ENCODE measurements at places on chromosomes 4 and X.

DNA sequence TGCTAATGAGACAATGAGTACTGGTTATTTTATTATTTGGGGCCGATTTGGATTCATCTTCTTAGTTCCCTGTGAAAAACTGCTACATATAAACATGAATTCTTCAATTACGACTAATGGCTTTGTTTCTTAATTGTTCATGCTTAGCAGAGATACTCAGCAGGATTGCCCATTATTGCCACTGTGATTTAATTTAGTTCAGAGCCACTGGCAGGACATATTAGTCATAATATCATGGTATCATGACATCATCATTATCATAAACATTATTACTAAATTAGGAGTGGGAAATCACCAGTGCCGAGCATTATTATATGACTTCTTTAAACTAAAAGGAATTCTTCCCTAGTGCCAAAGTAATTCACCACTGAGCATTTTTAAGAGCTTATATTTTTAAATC lies 201.4 kb downstream of the SPOCK3 start:
- ATAC-seq: no peak

DNA sequence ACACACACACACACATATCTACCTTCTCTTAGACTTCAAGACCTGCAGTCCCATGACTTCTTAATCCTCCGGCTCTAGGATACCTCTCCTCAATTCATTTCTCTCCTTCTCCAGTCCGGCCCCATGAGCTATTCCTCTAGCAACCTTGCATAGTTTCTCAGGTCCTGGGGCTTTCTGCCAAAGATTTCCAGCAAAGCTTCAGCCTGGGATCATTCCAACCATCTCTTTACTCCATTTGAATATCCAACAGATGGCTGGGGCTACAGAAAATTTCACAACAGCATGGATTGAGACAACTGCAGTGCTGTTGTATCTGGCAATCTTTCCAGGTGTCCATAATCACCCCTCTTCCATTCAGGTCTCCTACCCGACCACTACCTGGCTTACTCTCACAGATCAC lies 184.1 kb downstream of the DCHS2 start:
- ATAC-seq: no peak

- ATAC-seq: no peak
Measured at GRCh38 chr4:109947918-109948317, 35.2 kb downstream of the EGF start.

GRCh38 chr4:180682776-180683175 lies 1560.4 kb upstream of the TENM3 start:
- no peak for ATAC-seq

GRCh38 chr4:165726831-165727230 lies 146.2 kb upstream of the TLL1 start:
- no peak for ATAC-seq

DNA sequence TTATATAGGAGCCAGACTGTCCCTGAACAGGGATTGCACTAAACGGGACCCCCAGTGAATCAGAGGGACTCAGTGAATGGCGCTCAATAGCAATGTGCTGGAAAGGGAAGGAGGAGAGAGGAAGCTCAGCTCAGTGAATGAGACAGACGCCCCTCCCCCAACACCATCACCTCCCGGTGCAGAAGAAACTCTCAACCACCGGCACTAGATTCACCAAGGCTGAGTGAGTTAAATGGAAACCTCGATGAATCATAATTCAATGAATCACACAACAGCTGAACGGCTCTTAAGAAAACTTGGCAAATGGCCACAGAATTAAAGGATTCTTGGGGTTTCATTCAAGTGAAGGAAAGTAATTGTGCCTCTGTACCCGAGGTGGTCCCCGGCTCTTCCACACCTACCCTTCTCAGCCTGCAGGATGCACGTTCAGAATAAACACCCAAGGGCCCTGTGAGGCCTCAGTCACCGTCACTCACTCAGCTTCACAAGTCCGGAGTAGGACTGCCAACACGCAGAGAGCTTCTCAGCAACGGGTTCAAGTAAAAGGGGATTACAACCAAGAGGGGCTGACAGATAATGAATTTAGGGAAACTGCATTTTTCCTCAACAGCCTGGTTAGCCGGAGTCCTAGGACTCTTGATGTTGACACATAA lies 29.3 kb downstream of the CRMP1 start:
- ATAC-seq: peak; percentile 83

GRCh38 chr4:47451657-47452056 lies 11.8 kb downstream of the COMMD8 start:
- ATAC-seq: no peak

- no peak for ATAC-seq
Measured at GRCh38 chr4:120209706-120210105, 143.1 kb upstream of the MAD2L1 start.

- ATAC-seq: peak; percentile 77
Measured at GRCh38 chr4:73998040-73999011, at the start of gene CXCL5. CXCL5 (minus strand) TSS chr4:73998677; CDS start chr4:73998581, 96 bp downstream.

- ATAC-seq: no peak
Measured at GRCh38 chrX:57821703-57822387, 88.4 kb downstream of the ZXDA start.

GRCh38 chrX:132853040-132853439 lies 105.4 kb downstream of the HS6ST2 start:
- no peak for ATAC-seq

DNA sequence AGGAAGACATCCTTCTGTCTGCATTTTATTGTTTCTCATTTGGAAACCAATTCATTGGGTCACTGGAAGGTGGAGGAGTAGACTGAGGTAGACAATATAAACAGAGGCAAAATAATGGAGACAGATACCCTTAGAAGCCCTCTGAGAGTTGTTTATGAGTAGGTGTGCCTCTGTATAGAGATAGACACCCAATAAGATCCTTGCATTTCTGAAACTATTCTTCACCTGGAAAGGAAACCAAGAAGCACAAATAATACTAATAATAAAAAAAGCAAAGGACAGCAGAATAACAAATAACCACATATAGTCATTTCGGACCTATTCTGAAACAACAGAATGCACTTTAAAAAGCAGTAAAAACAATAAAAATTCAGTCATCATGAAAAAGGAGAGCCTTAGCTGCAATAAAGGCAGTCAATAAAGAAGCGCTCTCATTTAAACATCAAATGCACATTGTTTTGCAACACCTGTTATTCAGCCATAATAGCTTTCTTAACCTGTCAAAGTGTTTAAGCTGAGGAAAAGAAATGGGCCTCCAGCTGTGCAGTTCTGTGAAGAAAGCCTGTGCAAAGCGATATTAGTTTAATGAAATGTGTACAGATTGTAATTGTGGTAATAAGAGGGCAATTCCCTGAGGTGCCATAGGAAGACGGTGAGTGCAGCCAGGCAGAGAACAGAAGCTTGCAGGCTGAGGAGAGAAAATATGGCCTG lies 904.2 kb downstream of the STPG2 start:
- peak; percentile 91 for ATAC-seq

GRCh38 chr4:17817027-17817426 lies 6.2 kb downstream of the NCAPG start:
- peak; percentile 77 for ATAC-seq

- ATAC-seq: peak; percentile 65
Measured at GRCh38 chr4:143375326-143376073, 38.8 kb downstream of the GAB1 start.

- ATAC-seq: peak; percentile 34
Measured at GRCh38 chr4:75985116-75985515, 5.6 kb downstream of the SDAD1 start.

- no peak for ATAC-seq
Measured at GRCh38 chr4:185592845-185593488, 57.7 kb upstream of the PDLIM3 start.

DNA sequence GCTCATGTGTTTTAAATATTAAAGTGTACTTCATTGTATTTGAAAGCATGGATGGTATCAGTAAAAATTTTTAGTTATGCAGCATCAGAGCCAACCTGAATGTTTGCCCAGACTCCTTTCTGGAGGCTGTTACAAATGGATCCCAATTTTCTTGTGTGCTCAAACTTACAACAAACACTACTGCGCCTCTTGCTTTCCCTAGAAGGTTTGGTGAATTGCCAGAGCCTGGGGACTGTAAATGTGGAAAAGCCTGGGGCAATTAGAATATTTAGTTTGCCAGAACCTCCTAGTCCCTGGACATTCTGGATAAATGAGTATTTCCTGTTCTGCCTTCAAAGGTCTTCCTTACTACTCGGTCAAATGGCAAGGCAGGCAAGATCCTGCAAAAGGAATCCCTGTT lies 4.8 kb downstream of the CAPN6 start:
- ATAC-seq: no peak

GRCh38 chrX:137171626-137172025 lies 137.8 kb upstream of the GPR101 start:
- no peak for ATAC-seq

- ATAC-seq: no peak
Measured at GRCh38 chrX:74490247-74490646, 69.0 kb downstream of the SLC16A2 start.

GRCh38 chr4:148214529-148215166 lies 227.6 kb downstream of the NR3C2 start:
- ATAC-seq: peak; percentile 57

GRCh38 chr4:189940178-189941004 lies at the start of gene FRG1:
FRG1 (plus strand) TSS chr4:189940872; CDS start chr4:189941010, 138 bp downstream.
- ATAC-seq: peak; percentile 99

DNA sequence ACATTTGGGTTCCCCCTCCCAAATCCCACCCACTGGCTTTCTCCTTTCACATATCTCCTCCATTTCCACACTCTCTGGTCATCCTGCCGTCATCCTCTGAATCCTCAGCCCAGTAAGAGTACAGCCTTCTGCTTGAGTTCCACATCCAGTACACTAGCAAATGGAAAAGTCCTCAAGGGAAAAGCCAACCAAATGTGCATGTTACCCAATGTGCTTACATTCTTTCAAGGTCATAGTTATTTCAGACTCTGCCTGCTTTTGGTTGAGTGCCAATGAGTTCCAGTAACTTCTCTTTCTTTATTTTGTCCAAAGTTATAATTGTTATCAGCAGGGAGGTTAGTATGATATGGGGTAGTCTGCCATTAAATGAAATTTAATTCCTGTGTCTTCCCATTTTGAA lies 78.1 kb downstream of the SRPX start:
- ATAC-seq: no peak

- ATAC-seq: no peak
Measured at GRCh38 chr4:28176942-28177341, 1316.3 kb downstream of the STIM2 start.

DNA sequence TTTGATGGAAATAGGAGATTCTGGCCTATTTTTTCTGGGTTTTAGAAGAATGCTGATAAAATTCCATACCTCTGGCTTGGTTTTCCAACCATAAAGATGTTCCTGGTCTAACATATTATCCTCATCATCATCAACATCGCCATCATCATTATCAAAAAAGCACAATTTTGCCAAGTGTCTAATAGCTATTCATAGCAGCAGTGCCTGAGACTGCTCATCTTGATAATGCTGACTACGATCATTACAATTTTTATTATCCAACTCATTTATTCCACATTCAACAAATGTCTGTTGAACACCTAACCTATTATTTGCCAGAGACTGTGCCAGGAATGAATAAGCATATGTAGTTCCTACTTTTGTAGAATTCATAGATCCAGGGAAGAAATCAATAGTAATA lies 303.5 kb upstream of the GATB start:
- no peak for ATAC-seq

GRCh38 chr4:62517716-62518115 lies 1317.6 kb downstream of the ADGRL3 start:
- no peak for ATAC-seq

- ATAC-seq: no peak
Measured at GRCh38 chrX:42615161-42615563, 162.8 kb downstream of the PPP1R2C start.

DNA sequence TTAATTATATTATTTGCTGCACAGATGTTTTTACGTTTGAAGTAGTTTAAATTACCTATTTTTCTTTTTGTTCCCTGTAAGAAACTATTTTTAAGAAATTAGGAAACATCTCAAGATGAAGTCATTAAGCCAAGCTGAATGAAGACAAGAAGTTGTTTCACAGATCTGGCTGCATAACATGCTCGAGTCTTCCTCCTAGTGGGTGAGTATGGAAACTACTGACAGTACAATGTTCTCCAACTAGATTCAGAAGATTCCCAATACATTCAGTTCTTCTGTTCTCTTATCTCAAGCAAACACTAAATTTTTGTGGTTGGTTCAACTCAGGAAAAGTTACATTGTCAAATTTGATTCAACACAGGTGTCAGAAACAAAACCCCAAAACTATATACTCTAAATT lies 256.8 kb upstream of the VCX start:
- no peak for ATAC-seq

DNA sequence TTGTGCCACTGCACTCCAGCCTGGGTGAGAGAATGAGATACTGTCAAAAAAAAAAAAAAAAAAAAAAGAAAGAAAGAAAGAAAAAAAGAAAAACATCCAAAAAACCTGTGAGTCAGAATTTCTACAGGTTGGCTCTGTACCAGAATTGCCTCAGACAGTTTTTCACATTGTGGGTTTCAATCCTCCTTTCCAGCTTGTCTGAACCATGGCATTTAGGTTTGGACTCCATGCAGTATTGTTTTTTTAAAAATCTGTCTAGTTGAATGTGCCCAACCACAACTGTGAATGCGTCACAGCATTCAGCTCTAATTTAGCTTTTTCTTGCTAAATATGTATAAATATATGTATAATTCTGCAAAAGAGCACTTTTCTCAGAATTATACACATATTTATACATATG lies 31.4 kb upstream of the ARSH start:
- no peak for ATAC-seq

DNA sequence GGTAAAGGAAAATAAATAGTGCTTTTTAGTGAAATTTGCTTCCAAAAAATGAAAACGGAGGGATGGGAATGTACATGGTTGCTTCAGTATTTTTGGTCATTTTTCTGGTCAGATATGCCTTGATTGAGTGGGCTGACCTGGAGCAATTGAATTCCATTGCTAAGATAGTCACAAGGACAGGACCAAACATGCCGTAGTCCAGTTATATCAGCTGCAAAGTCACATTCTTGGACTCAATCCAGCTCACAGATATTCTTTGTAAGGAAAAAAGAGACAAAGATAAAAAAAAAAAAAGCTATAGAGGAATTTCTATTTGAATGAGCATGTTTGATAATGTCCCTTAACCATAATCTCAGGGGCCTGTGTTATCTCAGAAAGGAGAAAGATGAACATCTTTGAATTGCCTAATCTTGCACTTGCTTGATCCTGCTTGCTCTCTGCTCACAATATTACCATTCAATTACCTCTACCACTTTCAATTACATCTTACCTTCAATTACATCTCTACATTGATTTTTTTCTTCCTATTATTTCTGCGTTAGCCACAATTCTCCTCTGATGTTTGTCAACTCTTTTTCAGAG lies 75.4 kb upstream of the PACRGL start:
- ATAC-seq: no peak

GRCh38 chr4:123260653-123261052 lies 135.9 kb upstream of the SPRY1 start:
- ATAC-seq: peak; percentile 69

- peak; percentile 64 for ATAC-seq
Measured at GRCh38 chr4:21765810-21766407, 182.7 kb downstream of the KCNIP4 start.

DNA sequence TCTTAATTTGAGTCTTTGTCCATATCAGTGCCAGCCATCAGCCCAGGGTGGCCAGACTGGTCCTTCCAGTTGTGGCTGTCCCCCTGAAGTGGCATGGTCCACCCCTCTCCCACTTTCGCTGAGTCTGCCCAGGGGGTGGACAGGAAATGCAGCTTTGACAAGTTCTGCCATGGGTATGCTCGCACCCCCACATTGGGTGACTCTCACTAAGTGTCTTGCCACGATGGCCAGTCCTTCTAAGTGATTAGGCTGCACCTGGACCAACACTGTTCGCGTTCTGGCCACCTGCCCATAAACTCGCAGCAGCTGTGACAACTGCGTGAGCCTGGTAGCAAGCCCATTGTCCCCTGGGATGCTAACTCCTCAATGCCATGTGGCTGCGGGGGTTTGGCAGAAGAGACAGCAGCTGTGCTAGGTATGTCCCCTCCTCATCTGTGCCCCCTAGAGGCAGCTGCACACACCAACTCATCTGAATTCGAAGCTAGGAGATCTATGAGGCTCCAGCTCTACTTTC lies 10.0 kb upstream of the LNX1 start:
- ATAC-seq: no peak

Measured in motor neuron (in vitro differentiated cells).